ENCODE measurements at places on chromosomes 1 and 21.
A peak's percentile ranks its signal among the peaks of the same experiment; 100 is the strongest.

DNA sequence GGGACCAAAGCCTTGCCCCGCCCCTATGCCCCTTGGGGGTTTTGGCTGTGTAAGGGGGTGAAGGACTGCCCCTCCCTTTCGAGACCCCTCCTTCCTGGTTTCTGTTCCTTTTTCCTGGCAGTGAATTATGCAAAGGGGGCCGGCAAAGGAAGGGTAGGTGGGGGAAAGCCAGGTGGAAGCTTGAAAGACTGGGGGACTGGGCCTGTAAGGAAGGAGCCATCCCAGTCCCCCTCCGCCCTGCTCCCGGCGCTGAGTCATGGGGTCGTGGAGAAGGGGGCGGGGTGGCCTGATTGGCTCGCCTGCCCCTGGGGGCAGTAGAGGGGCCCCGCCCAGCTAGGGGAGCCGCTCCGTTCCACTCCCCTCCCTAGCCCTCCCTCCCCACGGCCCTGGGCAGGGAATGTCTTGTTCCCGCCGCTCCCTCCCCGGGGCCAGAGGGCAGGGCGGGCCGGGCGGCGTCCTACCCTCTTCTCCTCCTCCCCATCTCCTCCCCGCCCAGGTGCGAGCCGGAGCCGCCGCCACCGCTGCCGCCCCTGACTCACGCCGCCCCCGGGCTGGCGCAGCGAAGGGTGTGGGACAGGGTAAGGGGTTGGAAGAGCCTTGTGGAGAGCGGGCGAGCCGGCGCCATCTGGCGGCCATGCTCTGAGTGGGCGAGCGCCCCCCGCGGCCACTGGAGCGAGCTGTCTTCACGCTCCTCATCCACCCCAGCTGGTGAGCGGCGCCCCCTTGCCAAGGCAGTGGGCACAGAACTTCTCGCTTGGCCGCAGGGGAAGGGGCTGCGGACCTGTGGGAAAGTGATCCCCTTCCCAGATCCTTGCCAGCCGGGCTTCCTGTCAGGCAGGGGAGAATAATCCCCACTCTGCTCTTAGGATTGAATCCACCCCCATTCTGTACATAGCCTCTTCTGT, 14.7 kb downstream of the ZBTB7B start:
- peak; percentile 66 for DNase-seq

DNA sequence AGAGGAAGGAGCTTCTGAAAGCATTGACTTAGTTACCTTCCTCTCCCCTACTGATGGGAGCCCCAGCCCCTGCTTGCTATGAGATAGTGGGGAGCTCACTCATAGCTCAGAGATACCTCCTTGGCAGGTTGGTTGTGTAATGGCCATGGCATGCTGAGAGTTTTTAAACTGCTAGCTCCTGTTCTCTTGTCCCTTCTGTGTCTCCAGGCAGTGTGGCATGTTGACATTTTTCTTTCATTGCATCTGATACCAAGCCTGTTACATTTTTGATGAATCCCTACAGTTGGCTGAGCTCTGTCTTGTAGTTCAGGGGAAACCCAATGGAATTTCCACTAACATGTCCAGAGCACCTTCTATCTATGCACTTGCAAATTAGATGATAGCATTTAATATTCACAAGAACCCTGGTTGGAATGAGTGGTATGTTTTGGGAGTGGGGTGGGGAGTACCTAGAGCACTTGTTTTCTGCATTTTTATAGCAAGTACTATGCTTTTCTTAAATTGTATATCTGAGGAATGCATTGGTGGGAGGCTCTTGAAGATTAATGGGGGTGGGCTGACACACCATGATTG, 39.1 kb upstream of the EFCAB14 start:
- no peak for DNase-seq

GRCh38 chr1:27405074-27405473, 12.7 kb downstream of the GPR3 start:
- no peak for DNase-seq

DNA sequence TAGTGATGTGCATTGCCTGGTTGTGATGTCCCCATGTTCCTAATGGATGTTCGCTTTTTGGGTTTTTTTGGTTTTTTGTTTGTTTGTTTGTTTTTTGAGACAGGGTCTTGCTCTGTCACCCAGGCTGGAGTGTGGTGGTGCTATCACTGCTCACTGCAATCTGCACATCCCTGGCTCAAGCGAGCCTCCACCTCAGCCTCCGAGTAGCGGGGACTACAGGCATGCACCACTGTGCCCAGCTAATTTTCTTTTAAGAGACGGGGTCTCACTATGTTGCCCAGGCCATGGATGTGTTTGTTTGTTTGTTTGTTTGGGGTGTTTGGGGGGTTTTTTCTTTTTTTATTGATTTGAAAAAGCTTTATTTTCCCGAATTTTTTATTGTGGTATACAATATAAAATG, 2.1 kb downstream of the COL6A2 start:
- DNase-seq = no peak

DNA sequence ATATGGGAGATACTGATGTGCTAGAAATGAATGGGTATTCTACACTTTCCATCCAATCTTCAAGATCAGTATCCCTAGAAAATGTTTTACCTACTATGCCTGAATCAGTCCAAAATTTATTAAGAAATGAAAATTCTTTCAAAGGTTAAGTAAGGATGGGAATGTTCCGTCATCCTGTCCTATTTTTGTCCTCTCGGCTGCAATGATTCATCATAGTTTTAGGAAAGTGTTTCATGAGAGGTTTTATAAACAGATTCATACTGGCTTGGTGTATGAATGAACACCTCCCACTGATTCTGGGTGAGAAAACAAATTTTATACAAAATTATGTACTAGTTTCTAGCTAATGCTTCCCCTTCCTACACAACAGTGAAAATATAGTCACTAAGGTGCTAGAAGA, 504.6 kb upstream of the NR5A2 start:
- no peak for DNase-seq

- DNase-seq = no peak
These were observed 347.4 kb downstream of the SIPA1L2 start for GRCh38 chr1:232282498-232282897.

DNA sequence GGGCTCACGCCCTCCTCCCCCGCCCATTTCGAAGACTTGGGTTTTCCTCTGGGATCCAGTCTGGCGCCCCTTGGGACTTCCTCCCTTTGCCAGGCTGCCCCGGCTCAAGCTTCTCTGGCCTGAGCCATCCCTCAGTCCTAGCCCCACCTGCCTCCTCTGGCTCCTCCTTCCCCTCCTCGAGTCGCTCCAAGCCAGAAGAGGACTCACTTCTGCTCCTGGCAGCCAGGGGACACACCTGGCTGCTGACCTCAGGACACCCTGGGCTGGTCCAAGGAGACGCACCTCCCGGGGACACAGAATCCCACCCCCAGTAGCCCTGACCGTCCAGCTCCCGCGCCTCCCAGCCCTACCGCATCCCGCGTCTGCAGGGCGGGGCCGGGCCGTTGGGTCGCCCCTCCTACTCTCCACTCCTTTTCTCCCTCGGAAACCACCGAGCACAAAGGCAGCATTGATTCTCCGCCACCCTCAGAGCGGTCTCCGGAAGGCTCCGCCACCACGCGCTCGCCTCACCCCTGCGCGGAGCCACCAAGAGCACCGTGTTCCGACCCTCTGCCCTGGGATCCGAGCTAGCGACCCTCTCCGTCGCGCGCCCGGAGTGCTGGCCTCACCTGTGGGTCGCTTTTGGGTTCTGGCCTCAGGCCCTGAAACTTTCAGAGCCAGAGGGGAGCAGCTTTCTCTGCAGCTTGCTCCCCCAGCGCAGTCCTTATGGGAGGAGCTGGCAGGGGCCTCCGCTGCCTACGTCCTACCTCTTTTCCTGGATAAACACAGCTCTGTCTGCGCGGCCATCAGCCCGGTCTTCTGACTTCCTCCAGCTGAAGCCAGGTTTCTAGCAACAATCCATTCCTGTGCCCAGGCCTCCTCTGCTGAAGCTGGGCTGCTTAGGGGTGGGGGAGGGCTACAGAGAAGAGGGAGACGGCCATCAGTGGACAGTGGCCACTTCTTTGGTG, at the start of gene C2CD4D:
Gene C2CD4D, minus strand, starts transcription at position 364 of the 947 bp plus-strand sequence. CDS start 831 bp downstream, outside the sequence.
- no peak for DNase-seq

DNA sequence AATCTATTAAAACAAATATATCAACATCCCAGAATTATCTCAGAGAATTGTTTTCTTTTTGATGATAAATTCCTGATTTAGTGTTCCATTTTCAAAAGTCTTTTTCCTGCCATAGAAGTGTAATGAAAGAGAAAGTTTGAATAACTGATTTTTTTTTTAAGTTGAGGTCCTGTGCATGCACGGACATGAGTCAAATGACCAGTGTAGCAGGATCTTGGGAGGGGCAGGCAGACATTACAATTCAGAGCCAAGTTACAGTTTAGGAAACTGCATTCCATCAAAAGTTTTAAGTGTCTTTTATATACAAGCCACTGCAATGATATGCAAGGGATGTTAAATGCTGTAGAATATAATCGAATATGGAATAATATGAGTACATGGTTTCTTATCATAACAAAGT, 227.5 kb downstream of the HMCN1 start:
- no peak for DNase-seq

DNA sequence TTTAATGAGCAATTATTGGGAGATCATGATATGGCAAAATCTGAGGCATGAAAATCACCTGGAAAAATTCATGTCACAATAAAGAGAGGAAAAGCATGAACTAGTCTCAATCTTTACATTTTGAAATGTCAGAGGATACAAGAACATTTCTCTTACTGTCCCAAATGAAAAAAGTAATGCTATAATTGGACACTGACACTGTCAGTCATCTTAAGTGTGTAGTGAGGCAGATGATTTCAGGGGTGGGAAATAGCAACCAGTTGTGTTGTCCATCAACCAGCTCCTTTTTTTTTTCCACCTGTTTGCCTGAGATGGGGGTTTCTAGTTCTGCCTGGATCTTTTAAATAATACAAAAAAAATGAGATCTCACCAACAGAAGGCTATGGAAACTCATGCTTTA, 646.2 kb downstream of the KCNT2 start:
- DNase-seq = no peak

GRCh38 chr1:29784276-29785136, 548.2 kb downstream of the PTPRU start:
- no peak for DNase-seq

DNA sequence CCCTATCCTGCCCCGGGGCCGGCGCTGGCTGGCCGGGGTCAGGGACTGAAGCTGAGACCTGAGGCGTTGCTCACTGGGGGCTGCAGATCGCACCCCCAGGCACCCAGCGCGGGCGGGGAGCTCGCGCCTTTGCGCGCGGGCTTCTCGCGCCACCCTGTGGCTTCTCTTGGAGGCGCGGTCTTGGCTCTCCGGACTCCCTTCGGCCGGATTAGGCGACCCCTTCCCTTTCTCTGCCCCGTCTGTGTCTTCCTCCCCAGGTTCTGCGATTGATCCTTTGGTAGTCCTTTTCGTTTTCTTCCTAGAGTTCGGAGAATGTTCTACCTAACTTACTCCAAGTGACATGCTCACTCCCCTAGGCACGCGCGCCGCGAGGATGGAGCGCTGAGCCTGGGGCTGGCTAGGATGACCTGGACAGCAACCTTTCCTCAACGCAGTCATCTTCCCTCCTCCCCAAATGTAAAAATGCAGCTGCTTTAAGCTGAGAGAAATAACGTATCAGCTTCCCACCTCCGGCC, 495 bp upstream of the NTRK1 start:
- no peak for DNase-seq

- DNase-seq = no peak
These were observed at the start of gene NTNG1 for GRCh38 chr1:107140703-107141490. NTNG1 (plus strand) TSS chr1:107141039.

GRCh38 chr1:84823511-84823910, 69.5 kb downstream of the LPAR3 start:
- no peak for DNase-seq

DNA sequence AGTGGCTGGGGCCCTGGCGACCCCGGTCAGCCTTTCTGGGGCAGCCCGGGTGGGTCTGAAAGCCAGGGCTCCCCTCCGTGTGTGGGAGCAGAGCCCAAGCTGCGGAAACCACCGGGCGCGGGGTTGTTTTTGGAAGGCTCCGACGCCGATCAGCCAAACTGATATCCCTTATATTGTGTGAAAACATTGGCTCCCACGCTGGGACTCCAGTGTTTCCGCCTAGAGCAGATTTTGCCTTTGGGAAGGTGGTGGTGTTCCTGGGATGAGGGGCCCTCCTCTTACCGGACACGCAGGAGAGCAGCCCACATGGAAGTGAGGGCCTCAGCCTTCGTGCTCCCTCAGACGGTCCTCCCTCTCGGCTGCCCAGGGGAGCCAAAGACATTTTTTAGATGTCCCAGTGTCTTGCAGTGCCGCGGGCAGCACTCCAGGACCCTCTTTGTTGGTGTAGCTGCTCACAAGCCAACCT, 54.3 kb downstream of the NGF start:
- DNase-seq = no peak

Data from inflammatory macrophage (primary cell).